ENCODE measurements at places on chromosomes 6 and 20.

GRCh38 chr6:15631432-15631831, 31.4 kb downstream of the DTNBP1 start:
- no peak for DNase-seq

- DNase-seq = no peak
Observed at GRCh38 chr6:96286503-96286902, 235.1 kb upstream of the UFL1 start.

DNA sequence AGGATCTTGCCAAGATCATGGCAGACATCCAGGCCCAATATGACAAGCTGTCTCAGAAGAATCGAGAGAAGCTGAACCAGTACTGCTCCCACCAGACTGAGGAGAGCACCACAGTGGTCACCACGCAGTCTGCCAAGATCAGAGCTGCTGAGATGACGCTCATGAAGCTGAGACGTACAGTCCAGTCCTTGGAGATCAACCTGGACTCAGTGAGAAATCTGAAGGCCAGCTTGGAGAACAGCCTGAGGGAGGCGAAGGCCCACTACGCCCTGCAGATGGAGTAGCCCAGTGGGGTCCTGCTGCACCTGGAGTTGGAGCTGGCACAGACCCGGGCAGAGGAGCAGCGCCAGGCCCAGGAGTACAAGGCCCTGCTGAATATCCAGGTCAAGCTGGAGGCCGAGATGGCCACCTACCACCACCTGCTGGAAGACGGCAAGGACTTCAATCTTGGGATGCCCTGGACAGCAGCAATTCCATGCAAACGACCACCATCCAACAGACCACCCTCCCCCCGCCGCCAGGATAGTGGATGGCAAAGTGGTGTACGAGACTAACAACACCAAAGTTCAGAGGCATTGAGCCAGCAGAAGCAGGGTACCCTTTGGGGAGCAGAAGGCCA, 44.7 kb upstream of the GRM4 start:
- DNase-seq = no peak

GRCh38 chr20:47682028-47682783, 103.1 kb downstream of the SULF2 start:
- no peak for DNase-seq

DNA sequence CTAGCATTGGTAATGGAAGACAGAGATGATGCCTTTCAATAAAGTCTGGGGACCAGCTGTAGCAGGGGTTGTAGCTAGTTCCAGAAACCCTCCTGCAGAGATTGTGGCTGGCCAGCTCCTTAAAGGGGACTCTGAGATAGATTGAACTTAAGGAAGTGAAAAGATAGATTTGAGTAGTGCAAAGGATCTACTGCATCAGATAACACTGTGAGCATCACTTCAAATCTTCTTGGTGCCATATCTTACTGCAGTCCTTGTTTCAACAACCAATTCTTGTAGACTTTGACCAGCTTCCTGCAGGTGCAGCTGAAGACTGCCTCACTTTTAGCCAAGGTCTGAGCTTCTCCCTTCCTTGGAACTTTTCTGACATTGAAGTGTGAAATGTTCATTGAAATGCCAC, 14.8 kb upstream of the CEP162 start:
- DNase-seq = no peak

GRCh38 chr20:24158281-24158680, 169.7 kb upstream of the GGTLC1 start:
- no peak for DNase-seq

DNA sequence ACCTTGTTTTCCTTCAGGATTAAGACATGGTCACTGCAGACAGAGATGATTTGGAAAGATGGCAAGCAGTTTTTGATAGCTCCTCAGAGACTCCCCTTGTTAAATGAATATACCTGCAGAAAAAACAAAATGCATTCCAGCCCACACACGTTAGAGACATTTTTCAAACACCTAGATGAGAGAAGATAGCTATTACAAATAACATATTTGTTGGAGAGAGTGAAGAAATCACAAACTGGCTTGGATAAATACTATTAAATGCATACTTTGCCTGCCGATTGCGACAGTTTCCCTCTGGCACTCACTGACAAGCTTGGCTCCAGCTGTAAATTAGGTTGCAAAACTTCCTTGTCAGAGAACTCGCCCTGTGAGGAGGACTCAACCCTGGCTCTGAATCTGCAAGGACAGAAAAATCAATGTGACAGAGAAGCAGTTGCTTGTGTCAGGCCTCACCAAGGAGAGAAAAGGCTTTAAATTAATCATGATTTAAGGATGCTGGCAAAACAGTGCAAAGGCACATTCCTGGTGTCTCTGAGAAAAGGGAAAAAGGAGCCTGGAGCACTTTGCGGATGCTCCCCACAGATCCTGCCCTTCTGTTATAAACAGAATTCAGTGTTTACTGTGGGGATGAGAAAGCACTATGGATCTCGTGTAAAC, 423.7 kb upstream of the MARCKS start:
- DNase-seq = no peak

GRCh38 chr6:150347845-150348244, 21.0 kb upstream of the IYD start:
- no peak for DNase-seq

DNA sequence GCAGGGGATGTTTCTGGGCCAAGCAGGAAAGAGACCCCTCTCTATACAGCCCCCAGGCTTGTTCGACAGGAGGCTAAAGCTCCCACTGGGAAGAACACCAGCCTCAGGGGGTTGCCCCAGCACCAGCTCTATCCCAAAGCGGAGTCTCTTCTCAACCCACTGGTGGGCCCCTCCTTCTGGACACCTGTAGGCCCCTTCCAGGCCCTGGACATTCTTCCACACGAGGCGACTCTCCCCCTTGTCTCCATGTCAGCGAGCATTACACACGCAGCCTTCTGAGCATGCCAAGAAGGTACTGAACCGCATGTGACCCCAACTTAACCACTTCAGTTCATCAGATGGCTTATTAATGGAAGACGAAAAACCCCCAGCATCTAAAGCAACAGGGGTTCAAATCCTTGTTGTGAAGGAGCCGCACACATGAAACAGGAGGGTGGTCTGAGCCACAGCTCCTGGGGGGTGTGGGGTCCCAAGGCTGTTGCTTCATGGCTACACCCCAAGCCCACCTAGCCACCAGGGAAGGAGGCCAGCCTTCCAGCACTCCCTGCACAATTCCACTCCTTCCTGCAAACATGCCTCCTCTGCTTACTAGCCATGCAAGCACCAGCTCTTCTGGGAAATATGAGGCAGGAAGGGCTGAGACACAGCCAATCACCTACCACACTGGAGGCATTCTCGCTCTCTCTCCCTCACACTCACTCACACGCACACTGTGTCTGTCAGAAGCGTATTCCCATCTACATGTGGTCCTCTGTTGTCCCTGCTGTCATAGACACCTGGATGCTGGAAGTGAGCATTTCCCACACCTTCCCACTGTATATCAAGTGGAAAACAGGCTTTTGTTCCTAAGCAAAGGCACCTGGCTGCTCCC, 104.5 kb downstream of the NOL4L start:
- DNase-seq = no peak

DNA sequence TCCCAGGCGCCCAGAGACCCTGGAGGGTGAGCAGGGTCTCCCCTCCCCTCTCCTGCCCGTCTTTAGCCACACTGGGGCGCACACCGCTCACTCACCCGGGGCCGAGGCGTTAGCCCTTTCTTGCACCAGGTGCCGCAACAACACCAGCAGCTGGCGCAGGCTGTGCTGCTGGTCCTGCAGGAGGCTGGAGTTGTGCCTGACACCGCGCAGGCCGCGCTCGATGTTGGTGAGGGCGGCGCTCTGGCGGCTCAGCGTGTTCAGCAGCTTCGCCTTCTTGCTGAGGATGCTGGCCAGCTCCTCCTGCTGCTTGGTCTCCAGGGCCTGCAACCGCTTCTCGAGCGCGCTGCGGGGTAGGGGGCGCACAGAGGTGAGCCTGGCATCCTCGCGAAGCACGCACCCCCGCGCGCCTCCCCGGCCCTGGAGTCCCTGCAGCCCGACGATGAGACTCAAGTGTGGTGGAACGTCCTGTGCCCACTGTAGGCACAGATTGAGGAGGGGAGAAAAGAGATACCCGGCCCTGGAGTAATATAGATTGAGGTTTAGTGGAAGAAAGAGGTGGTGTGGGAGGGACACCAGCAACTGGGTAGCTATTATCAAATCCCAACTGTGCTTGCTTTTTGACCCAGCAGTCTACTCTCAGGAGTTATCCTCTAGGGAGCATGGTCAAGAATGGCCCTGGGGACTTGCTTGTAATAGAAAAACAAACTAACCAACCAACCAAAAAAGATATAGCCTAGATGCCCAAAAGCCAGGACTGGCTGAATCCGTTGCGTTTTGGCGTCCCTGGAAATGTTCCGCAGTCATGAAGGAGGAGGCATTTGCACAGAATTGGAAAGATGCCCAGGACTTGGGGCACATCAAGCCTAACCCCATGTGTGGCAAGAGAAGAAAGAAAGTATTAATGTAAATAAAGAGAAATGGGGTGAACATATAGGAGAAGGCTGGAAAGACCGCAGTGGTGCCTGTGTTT, 30.9 kb downstream of the ANGPT4 start:
- DNase-seq = no peak

- DNase-seq = no peak
Observed at GRCh38 chr6:82143041-82143481, 104.5 kb downstream of the IBTK start.

GRCh38 chr6:20366082-20366830, 35.4 kb upstream of the E2F3 start:
- DNase-seq = no peak

- DNase-seq = no peak
Observed at GRCh38 chr6:28785962-28786679, 137.7 kb downstream of the TRIM27 start.

DNA sequence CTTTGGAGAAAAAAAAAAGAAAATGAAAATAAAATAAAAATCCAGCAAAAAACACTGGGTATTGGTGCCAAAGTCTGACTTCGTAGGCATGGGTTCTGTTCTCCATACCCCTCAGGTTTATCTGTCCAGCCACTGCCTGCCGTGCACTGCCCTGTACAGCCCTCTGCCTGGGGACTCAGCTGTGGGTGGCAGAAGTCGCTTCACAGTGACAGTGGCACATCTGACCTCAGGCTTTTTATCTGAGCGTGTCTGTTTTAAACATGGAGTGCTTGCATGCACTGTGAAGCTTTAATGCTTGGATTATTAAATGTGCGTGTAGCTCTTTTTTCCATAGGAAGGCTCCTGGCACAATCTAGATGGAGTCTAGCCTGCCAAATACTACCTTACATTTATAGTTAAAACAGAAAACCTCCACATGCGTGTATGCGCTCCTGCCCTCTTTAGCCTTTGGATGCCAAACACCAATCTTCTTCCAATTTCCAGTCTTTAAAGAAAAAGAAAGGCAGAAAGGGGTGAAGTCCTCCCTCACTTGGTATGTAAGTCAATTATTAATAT, 375.5 kb downstream of the UTRN start:
- DNase-seq = no peak

DNA sequence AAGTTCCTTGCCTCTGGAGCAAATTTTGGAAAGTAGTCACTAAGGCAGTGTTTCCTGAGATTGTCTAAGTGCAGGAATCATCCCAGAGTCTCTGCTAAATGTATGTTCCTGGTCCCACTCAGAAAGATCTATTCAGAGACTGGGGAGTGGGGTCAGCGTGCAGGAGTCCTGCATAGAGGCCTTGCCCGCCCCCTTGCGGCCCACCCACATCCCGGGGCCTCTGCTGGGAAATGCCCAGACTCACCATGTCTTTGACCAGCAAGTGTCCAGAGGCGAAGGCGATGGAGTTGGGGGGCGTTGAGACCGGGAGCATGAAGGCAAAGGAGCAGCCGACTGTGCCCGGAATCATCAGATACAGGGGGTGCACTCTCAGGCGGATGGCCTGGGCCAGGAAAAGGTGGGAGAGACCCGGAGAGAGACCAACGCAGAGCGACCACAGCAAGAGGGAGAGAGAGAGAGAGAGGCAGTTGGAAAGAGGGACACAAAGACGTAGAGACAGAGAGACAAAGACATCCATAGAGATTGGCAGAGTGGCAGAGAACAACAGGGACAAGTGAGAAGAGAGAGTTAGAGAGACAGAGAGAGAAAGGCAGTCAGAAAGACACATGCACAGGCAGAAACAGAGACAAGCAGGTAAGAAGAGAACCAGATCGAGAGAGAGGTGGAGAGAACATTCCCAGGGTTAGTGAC, 12.9 kb upstream of the OCSTAMP start:
- DNase-seq = no peak

- DNase-seq = no peak
Observed at GRCh38 chr20:16539280-16540021, 33.8 kb downstream of the KIF16B start.

DNA sequence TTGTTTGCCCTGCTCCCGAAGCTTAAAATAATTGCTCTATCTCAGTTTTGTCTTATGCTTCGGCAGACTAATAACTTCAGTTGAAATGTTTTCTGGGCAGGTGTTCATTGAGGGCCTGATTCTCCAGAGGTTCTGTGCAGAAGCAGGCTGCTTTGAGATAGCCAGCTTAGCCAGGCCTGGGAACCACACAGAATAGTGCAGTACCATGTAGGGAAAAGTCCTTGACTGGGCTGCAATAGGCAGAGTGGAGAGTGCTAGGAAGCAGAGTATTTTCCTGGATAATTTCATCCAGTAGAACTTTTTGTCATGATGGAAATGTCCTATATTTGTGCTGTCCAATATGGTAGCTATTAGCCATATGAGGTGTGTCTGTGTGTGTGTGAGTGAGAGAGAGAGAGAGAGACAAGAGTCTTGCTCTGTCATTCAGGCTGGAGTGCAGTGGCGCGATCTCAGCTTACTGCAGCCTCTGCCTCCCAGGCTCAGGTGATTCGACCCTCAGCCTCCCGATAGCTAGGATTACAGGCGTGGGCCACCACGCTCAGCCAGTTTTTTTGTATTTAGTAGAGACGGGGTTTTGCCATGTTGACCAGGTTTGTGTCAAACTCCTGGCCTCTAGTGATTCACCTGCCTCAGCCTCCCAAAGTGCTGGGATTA, 15.9 kb downstream of the TOP1 start:
- no peak for DNase-seq

DNA sequence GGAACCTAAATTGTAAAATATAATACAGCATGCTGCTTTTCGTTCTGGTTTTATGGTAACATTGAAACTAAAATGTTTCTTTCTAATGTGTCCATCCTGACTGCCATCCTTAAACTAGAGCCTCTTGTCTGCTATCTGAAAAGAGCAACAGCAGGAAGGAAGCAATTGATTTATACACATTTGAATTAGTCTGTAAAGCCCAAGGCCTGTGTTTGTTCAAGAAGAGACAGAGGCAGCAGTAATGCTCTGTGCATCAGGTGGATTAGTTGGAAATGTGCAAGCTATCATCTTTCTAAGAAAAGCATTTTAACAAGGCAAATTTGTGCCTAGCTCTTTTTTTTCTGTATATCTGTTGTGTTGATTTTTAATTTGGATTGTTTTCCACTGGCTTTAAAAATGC, 128.6 kb downstream of the SCAF8 start:
- DNase-seq = no peak

All from activated gamma-delta T cell (primary cell).